ENCODE measurements at places on chromosomes 3 and 15. TPM values are rescaled to one million over a fixed set of nuclear protein-coding genes. Genes with fewer than 3 reads are reported as not detected.

- no peak for DNase-seq
These were observed 10.1 kb downstream of the ITGA11 start for GRCh38 chr15:68421798-68422402.

- no peak for DNase-seq
These were observed 133.5 kb upstream of the STT3B start for GRCh38 chr3:31399271-31399670.

Gene CAPN7
- 24.9 TPM for polyA plus RNA-seq

DNA sequence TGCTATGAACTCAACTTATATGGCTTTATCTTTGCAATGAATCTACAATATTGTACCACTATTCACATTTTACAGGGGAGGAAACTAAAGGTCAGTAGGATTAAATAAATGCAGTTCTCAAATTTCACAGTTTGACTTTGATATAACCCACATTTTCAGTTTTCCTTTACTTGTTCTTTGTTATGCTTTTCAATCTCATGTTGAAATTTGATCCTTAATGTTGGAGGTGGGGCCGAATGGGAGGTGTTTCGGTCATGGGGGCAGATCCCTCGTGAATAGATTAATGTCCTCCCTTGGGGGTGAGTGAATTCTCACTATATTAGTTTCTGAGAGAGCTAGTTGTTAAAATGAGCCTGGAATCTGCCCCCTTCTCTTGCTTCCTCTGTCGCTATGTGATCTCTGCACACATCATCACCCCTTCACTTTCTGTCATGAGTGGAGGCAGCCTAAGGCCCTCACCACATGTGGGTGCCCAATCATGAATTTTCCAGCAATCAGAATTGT is 44.7 kb downstream of the CD200 start:
- no peak for DNase-seq

Gene MUC20
- polyA plus RNA-seq, result 3.5 TPM

Gene VEPH1
- 0.63 TPM for polyA plus RNA-seq

Measured in forelimb muscle (tissue), 1 donor.